Hepatocyte (in vitro differentiated cells): ENCODE measurements at places on chromosomes 7 and 10. TPM values are rescaled to one million over a fixed set of nuclear protein-coding genes. Genes with fewer than 3 reads are reported as not detected.

VPS37D gene
- total RNA-seq = 4.3 and 5.6 TPM in 2 replicates

ACBD7 gene
- 1.8 and 1.9 TPM in 2 replicates for total RNA-seq

PON1 gene
- 29.2 and 37.4 TPM in 2 replicates for total RNA-seq

DLG5 gene
- total RNA-seq = 23.6 and 29.3 TPM in 2 replicates

GCC1 gene
- 15.4 TPM in 2 replicates for total RNA-seq

STK31 gene
- total RNA-seq = 0.10 and 2.6 TPM in 2 replicates

GPR15LG gene
- total RNA-seq = 0.52 and 2.6 TPM in 2 replicates

AKR1C4 gene
- 1.5 and 1.7 TPM in 2 replicates for total RNA-seq

TBX20 gene
- total RNA-seq = 14.7 and 14.8 TPM in 2 replicates

DNA sequence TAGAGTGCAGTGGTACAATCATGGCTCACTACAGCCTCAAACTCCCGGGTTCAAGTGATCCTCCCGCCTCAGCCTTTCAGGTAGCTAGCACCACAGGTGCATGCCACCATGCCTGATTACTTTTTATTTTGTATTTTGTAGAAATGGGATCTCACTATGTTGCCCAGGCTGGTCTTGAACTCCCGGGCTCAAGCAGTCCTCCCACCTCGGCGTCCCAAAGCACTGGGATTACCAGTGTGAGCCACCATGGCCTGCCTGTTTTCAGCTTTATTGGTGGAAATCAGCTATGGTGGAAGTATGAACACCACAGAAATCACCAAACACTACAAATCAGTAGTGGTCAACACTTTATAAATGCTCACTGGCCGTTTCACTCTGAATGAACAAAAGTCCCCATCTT is 299.9 kb upstream of the LYZL1 start:
- no peak overlapping the region for H3K4me3 ChIP-seq
- H3K36me3 ChIP-seq = no peaks in the 10 kb centered on the region
- no peak for DNase-seq
- H3K4me1 ChIP-seq = no peaks in the 10 kb centered on the region
- H3K27me3 ChIP-seq = no peaks in the 10 kb centered on the region
- H3K27ac ChIP-seq = no peak overlapping the region

GRCh38 chr7:38660427-38661099 is 29.4 kb upstream of the AMPH start:
- H3K4me1 ChIP-seq = no peaks in the 10 kb centered on the region
- no peaks in the 10 kb centered on the region for H3K36me3 ChIP-seq
- no peaks in the 10 kb centered on the region for H3K27me3 ChIP-seq

DNA sequence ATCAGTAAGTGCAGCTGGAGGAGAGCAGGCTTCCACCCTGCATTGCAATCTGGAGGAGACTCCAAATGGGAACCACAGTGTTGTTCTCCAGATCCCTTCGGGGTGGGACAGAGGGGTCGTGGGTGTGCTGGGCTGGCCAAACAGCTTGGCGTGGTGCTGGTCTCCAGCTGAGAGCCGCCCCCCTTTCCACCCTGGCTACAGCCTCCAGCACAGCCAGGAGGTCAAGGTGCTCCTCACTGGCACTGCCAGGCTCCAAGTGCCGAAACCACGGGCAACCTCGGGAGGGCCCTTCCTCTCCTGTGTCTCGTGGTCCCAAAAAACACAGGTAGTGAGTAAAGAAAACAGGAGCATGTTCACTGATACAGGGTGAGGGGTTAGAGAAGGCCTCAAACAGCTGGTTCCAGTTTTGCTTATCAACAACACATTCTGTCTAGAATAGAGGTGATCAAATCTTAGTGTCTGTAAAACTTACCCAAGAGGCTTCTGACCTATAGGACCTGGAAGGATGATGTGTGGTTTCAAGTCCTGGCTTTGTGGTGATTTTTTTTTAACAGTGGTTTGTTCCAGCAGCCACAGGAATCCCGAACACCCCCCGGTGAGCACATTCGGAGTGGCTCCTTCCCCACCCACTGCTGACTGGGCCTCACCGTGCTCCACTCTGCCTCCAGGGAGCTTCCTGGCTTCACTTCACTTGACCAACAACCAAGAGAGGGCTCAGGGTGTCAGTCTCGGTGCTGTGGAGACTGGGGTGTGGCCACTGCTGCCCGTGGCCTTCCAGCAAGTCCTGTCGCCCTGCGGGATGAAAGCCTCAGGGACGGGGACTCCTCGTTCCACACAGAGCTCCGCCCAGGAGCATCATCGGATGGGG is 31.2 kb upstream of the EN2 start:
- no peak overlapping the region for H3K4me3 ChIP-seq
- H3K27ac ChIP-seq = no peak overlapping the region
- peaks cover 41% of the 10 kb centered on the region for H3K27me3 ChIP-seq
- no peaks in the 10 kb centered on the region for H3K4me1 ChIP-seq
- no peak for DNase-seq

DNA sequence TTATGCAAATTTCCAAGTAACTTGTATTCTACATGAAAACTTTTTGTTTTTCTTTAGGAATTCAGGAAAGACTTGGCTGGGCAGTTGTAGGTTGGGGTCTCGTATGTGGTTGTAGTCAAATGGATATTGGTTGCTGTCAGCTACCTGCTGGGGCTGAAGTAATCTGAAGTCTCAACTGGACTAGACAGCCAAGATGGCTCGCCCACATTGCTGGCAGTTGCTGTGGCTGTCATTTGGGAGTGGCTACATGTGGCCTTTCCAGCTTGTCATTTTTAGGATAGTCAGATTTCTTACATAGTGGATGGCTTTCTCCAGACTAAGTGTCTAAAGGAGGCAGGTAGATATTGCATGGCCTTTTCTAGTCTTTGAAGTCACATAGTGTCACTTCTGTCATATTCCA is 32.6 kb downstream of the EXOC6 start:
- H3K4me3 ChIP-seq = no peak overlapping the region
- no peaks in the 10 kb centered on the region for H3K36me3 ChIP-seq
- no peaks in the 10 kb centered on the region for H3K27me3 ChIP-seq
- no peak overlapping the region for H3K27ac ChIP-seq

DNA sequence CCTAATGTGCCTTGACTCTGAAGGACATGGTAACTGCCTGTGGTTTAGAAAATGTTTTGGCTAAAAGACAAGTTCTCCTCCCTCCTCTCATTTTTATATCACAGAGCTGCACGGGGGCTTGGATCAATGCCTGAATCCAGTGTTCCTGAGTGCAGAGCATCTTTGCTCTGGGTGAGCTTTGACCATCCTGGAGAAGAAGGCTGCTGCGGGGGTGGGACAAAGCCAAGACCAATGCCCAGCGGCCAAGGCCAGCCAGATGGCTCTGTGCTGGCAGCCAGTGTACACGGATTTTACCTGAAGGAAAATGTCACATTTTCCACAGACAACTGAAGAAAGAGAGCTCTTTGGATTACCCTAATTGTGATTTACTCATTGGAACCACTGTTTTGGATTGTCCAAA is 102.0 kb upstream of the TARP start:
- no peaks in the 10 kb centered on the region for H3K4me1 ChIP-seq
- H3K4me3 ChIP-seq = no peak overlapping the region
- DNase-seq = no peak
- H3K27me3 ChIP-seq = no peaks in the 10 kb centered on the region

- H3K4me3 ChIP-seq = no peak overlapping the region
- H3K4me1 ChIP-seq = no peaks in the 10 kb centered on the region
- H3K27me3 ChIP-seq = no peaks in the 10 kb centered on the region
- no peak overlapping the region for H3K27ac ChIP-seq
Observed at GRCh38 chr7:38296059-38296857, 22.8 kb upstream of the TARP start.

DNA sequence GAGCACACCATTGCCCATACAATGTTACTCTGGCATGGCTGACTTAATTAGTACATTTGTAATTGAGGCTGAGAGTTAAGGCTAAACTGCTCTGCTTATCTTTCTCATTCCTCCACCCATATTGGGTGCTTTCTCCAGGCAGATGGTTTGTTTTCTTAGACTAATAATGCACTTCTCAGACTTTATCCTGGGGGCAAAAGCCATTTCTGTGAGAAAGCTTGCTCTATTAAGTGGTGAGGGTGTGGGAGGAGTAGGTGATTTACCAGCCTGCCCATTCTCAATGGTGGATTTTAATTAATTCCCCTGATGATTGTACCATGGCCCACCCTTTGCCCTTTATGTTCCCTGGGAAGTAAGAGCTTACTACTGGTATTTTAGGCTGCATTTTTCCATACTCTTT is 174.8 kb downstream of the FOXP2 start:
- DNase-seq = peak; percentile 4
- H3K27me3 ChIP-seq = no peaks in the 10 kb centered on the region
- H3K4me1 ChIP-seq = no peaks in the 10 kb centered on the region
- H3K4me3 ChIP-seq = no peak overlapping the region
- H3K27ac ChIP-seq = no peak overlapping the region

GRCh38 chr7:20438248-20438647 is 107.5 kb downstream of the ITGB8 start:
- H3K36me3 ChIP-seq = no peaks in the 10 kb centered on the region
- no peaks in the 10 kb centered on the region for H3K27me3 ChIP-seq
- DNase-seq = no peak
- H3K4me1 ChIP-seq = peaks cover 36% of the 10 kb centered on the region
- no peak overlapping the region for H3K4me3 ChIP-seq

DNA sequence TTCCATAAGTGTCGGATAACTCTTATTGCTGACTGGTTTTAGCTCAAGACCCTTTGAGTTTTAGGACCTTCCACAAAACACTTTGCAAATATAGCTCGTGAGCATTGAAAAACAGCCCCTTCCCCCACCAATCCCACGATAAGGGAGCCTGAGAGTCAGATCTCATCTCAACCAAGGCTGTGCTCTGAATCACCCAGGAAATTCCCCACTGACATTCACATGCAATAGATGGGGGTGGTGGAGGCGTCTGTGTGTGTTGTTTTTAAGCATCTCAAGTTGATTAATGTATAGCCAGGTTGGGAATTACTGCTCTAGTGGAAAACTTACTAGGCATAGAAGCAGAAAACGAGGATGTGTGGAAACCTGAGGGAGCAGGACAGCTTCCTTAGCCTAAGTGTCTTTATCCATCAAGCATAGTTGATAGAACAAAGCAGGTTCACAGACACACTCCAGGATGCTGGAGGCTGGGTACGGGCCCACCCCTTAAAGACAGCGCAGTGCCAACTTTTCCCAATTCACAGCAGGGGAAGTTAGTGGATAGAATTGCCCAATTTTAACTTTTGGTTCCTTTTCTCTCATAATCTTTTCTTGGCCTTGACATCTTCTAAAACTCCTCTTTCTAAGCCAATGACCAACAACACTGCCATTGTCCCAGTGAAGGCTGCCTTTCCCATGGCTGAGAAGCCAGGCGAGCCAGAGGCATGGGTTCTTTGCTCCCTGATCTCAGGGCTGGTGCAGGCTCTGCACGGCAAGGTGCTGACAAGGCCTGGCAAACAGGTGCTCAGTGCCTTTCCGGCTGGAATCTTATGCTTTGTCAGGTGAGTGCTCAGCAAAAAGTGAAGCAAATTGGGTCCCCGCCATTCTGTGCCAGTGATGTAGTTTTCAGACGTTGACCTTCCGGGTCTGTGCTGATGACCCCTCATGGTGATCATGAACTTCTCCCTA is 98.5 kb upstream of the INSIG1 start:
- DNase-seq = no peak
- H3K4me1 ChIP-seq = no peaks in the 10 kb centered on the region
- H3K4me3 ChIP-seq = no peak overlapping the region

DNA sequence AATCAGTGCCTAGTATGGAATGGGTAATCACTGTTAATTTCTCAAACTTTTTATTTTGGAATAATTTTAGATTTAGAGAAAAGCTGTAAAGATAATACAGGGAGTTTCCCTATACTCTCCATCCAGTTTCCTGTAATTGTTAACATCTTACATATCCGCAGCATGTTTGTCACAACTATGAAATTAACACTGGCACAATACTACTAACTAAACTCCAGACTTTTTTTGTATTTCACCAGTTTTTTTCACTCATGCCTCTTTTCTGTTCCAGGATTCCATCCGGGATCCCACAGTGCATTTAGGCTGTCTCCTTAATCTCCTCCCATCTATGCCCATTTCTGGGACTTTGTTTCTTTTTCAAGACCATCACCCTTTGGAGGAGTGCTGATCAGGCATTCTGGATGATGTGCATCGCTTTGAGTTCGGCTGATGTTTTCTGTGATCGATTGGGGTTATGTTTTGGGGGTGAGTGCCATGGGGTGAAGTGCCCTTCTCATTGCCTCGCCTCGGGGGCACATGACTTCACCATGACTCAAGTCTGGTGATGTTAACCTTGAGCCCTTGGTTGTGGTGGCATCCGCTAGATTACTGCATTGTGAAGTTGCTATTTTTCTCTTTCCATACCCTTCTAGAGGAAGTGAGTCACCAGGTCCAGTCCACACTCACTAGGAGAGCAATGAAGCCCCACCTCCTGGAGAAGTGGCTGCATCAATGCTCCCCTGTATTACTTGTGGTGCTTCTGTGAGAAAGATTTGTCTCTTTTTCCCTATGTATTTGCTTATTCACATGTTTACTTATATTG is 43.9 kb upstream of the GRB10 start:
- H3K27ac ChIP-seq = peak overlapping the region; percentile 38
- H3K36me3 ChIP-seq = no peaks in the 10 kb centered on the region
- no peaks in the 10 kb centered on the region for H3K27me3 ChIP-seq
- peak; percentile 47 for DNase-seq

- H3K4me3 ChIP-seq = peak overlapping the region; percentile 64
- no peaks in the 10 kb centered on the region for H3K36me3 ChIP-seq
- H3K27ac ChIP-seq = no peak overlapping the region
Observed at GRCh38 chr7:140229591-140230515, 53.1 kb upstream of the KDM7A start.

- H3K27ac ChIP-seq = no peak overlapping the region
- no peak overlapping the region for H3K4me3 ChIP-seq
- H3K27me3 ChIP-seq = peaks cover 7% of the 10 kb centered on the region
- no peak for DNase-seq
- no peaks in the 10 kb centered on the region for H3K4me1 ChIP-seq
Observed at GRCh38 chr10:1567742-1568495, 169.4 kb downstream of the ADARB2 start.

DNA sequence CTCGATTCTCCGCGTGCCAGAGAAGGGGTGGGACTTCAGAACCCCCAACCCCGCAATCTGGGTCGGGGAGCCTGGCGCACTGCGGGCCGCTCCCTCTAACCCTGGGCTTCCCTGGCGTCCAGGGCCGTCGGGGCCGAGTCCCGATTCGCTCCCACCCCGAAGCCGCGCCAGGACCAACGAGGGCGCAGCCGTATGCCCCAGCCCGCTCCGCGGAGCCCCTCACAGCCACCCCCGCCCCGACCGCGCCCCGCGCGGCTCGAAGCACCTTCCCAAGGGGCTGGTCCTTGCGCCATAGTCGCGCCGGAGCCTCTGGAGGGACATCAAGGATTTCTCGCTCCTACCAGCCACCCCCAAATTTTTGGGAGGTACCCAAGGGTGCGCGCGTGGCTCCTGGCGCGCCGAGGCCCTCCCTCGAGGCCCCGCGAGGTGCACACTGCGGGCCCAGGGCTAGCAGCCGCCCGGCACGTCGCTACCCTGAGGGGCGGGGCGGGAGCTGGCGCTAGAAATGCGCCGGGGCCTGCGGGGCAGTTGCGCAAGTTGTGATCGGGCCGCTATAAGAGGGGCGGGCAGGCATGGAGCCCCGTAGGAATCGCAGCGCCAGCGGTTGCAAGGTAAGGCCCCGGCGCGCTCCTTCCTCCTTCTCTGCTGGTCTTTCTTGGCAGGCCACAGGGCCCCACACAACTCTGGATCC is at the start of gene LEP:
Gene LEP, plus strand, starts transcription at position 583 of the 691 bp plus-strand sequence. CDS start 10,741 bp downstream, outside the sequence.
- H3K36me3 ChIP-seq = no peaks in the 10 kb centered on the region
- no peak within 1 kb of the TSS for H3K4me3 ChIP-seq
- H3K27me3 ChIP-seq = no peaks in the 10 kb centered on the region
- H3K4me1 ChIP-seq = no peaks in the 10 kb centered on the region

GRCh38 chr10:78770167-78771090 is 298.3 kb upstream of the ZMIZ1 start:
- H3K4me3 ChIP-seq = no peak overlapping the region
- H3K27me3 ChIP-seq = no peaks in the 10 kb centered on the region
- no peak for DNase-seq
- H3K27ac ChIP-seq = peak overlapping the region; percentile 82
